ENCODE measurements at places on chromosomes 12 and 14.

DNA sequence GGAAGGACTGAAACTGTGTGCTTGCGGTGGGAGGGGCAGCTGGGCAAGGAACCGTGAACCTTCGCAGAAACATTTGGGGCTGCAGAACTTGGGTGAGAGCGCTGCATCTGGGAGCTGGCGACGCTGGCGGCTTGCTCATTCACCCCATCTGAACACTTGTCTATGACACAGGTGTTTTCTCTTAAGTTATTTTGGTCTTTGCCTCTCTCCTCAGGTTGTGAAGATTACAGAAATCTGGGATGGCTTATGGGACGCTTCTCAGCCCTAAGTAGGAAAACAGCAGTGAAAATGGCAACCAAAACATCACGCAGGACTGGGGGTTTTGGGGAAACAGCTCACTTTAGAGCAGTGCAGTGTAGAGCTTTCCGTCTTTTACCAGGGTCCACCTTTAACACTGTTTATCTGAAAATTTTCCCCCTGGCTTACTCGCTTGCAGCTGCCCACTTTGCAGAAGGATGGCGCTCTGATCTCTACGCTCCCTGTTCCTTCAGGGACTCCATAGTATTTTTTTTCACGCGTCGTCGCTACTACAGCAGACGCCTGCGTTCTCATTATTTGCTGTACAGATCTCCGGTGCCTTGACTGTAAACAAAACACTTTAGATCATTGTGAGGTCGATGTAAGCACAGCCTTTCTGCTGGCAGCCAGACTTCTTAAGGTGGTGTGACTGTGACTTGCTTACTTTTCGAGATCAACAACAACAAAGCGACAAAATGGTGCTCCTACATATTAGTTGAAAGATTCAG is 2.7 kb upstream of the CDKN1B start:
- DNase-seq, result no peak

DNA sequence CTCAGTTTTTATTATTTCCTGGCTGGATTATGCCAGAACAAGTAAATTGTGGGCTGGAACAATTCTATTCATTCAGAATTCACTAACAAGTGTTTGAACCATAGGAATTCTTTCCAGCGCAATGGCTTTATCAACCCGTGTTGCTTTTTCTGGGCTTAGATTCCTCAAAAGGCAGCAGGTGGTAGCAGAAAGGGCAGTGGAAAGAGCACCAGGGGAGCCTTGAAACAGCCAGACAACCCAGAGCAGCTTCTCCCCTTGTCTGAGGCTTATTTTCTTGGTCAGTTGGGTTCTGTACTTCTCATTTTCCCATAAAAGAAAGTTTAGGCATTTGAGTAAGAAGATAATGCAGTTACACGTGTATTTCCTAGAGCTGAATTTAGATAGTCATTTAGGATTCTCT is 130.7 kb downstream of the OTOGL start:
- DNase-seq, result no peak

- DNase-seq, result no peak
Measured at GRCh38 chr14:79134361-79134760, 964.2 kb downstream of the NRXN3 start.

DNA sequence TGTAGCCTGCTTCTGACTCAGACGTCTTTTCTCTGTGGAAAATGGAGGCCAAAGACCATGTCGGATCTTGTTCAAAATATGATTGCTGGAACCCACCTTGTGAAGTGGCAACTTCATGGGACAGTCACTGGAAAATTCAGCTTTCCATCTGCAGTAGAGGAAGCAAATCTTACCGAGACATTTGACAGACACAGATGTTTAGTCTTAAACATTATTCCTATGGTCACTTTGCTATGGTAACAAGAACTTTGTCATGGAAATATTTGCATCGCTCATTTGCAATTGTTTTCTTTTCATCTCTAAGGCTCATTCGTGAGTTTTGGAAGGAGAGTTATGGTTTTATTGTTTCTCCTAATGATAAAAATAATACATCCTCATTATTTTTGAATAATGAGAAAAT is 98.3 kb upstream of the HIF1A start:
- DNase-seq, result no peak

- no peak for DNase-seq
Measured at GRCh38 chr14:89833120-89833532, 121.4 kb downstream of the EFCAB11 start.

DNA sequence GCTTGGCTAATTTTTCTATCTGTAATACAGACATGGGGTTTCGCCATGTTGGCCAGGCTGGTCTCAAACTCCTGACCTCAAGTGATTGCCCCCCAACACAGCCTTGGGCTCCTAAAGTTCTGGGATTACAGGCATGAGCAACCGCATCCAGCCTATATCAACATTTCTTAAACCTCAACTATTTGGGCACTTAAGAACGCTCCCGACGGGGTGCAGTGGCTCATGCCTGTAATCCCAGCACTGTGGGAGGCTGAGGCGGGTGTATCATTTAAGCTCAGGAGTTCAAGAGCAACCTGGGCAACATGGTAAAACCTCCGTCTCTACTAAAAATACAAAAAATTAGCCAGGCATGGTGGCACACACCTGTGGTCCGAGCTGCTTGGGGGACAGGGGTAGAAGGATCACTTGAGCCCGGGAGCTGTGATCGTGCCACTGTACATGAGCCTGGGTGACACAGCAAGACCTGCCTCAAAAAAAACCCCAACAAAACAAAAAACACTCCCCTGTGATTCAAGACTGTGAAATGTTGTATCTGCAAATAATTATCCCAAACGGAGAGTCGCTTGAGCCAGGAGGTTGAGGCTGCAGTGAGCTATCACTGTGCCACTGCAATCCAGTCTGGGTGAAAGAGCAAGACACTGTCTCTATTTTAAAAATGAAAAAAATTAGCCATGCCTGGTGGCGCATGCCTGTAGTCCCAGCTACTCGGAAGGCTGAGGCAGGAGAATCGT is 21.5 kb downstream of the PPTC7 start:
- no peak for DNase-seq

GRCh38 chr14:100015251-100015655 is 50.0 kb upstream of the EVL start:
- no peak for DNase-seq

DNA sequence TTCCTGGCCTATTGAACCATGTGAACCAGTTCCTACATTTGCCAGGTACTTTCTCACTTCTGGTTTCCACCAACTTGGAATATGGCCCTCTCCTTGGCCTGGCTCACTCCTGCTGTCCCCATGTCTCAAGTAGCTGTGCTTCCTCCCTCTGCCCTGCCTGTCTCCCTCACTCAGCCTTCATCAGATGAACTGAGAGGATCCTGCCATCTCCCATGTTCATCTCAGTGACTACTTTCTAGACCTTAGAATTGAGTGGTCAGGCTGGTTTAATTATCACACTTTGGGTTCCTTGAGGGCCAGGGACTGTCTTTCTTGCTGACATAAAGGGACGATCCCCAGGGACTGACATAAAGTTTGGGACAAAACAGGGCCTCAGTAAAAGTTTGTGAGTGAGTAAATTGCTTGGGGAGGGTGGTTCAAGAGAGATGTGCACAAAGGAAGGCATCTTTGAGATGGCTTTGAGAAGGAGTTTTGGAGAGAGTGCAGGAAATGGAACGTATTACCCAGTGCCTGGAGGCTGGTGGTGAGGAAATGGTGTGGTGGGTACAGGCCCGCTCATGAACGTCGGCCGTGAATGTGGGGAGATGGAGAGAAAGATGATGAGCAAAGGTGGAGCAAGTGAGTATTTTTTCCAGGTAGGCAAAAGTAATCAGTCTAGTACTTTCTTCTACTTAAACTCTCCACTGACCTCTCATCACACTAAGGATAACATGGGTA is 20.8 kb downstream of the DYRK2 start:
- no peak for DNase-seq

- no peak for DNase-seq
Measured at GRCh38 chr12:67671892-67672291, 23.3 kb downstream of the DYRK2 start.

- DNase-seq, result no peak
Measured at GRCh38 chr12:24374452-24374851, 425.0 kb upstream of the SOX5 start.

GRCh38 chr14:94601884-94602391 is 10.3 kb upstream of the SERPINA3 start:
- DNase-seq, result no peak

DNA sequence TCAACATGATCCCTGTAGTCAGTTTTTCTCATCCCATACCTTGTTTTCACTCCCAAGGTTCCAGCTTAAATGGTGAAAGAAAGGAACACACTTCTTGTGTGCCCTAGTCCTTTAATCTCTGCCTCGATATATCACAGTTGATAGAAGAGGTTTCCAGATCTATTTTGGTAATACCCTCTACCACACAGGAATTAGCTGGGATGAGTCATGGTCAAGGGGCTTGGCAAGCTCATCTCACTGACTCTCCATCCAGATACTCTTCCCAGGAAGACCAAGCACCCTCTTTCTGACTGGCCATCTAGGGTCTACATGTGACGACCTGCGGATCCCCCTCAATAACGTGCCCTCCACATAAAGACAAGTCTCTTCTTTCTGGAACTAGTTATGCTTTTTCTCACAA is 277.9 kb downstream of the ITPR2 start:
- no peak for DNase-seq

- no peak for DNase-seq
Measured at GRCh38 chr12:89678225-89678624, 30.4 kb downstream of the ATP2B1 start.

DNA sequence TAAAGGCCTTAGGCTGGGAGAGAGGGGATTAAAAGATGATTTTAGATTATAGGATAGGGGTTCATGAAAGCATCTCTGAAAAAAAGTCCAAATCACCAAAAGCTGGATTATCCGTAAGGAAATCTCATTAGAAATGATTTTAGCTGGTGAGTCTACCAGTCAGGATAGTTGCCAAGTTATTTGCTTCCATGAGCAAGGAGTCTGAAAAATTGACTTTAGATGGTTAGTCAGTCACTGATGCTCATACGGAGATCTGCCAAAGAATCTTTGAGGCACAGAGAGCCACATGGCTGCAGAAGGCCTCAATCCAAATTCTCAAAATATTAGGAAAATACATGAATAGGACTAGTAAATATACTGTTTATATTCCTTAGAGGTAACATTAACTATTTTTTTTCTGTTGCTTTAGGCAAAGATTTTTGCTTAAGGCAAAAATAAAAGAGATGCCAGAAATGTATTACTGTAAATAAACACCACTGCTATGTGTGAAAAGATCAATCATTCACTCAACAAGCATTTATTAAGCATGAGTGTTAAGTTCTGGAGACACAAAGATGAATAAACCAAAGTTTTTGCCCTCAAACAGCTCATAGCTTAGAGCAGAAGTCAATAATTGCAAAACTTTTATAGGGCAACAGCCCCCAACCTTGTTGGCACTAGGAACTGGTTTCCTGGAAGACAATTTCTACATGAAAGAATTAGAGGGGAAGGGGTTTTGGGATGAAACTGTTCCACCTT is 105.2 kb downstream of the BBS10 start:
- no peak for DNase-seq

All from D341Med (cell line).